ENCODE measurements at places on chromosomes 2 and 18.

DNA sequence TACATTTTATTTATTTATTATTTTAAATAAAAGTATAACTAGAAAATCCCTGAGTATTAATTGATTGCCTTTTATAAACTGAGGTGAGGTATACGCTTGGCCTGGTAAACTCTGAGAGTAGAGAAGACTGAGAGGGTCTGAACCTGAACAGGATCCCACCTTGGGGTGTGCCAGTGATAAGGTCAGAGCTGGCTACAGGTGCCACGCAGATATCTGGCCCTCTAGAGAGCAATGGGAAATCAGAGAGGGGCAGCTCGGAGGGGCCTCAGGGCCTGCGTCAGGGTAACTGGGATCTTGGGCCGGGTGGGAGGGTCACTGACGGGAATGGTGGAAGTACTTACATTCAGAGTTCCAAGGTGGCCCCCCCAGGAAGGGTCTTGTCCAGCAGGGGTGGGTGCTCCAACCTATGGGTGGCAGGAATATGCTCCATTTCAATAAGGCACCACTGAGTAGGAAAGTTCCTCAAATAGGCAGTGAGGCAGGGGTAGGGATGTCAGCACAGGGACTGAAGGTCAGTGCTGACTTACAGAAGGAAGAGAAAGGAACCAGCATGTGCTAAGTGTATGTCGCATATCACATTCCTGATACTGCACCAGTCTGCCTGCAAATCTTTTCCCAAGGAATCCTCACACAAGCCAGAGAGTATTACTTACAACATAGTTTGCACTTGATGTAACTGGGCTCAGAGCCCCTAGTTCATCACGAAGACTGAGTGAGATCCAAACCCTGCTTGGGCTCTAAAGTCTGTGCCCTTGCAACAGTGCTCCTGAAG lies 706.0 kb upstream of the RAB6C start:
- DNase-seq = no peak

DNA sequence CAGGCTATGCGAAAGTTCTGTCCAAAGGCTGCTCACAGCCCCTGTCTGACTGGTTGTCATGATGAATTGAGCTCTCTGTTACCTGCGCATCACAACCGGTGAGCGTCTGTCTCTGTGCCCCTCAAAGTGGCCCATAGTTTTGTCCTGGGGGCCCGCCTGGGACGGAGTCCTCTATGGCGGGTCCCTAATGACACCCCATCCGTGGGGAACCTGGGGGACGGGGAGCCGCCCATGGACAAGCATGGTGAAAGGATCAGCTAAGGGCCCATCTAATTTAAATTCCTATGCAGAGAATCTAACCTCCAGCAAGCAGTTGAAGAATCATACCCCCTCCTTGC lies 473 bp downstream of the ELMOD3 start:
- DNase-seq = no peak

GRCh38 chr2:162382278-162382677 lies 38.3 kb downstream of the GCA start:
- no peak for DNase-seq

DNA sequence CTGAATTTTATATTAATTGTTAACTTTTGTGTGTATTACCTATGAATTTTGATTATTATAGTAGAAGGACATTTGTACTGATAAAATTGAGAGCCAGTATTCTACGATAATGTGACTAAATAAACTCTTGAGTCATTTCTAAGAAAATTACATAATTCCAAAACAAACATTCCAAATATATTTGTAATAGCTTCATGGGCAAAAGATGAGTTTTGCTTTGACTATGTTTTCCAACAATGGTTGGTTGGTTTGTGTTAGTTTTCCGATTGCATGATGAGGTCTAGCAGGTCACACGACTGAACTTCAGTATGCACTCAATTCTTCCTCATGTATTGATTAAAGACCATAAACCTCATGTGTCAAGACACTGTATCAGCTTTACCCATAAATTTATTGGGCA lies 71.7 kb upstream of the WDR75 start:
- no peak for DNase-seq

DNA sequence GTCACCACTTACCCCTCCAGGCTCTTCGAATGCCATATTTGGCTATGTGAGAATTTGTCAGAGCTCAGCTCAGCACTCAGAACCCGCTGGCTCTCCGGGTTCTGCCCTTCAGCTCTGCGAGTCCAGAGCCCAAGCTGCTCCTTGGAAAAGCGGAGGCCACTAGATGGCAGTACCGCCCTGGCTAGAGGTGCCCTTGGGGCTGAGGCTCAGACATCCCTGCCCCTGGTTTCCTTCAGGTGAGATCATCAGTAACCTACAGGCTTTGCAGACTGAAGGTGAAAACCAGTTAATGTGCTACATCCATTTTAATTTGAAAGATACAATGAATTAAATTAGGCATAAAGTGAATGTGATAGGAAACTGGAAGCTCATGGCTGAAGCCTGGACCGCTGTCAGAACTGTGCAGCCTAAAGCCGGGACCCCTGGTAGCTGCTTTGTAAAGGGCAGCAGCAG lies 285.6 kb downstream of the AGAP1 start:
- DNase-seq = peak; percentile 37

- DNase-seq = no peak
Measured at GRCh38 chr2:109397893-109398292, 215.9 kb downstream of the SEPTIN10 start.

All from HCT116 (cell line).